ENCODE measurements at places on chromosomes 3 and 15.

- DNase-seq: no peak
Observed at GRCh38 chr15:29731865-29732264, 90.4 kb downstream of the TJP1 start.

GRCh38 chr3:67380118-67380517 is 274.3 kb downstream of the SUCLG2 start:
- no peak for DNase-seq

DNA sequence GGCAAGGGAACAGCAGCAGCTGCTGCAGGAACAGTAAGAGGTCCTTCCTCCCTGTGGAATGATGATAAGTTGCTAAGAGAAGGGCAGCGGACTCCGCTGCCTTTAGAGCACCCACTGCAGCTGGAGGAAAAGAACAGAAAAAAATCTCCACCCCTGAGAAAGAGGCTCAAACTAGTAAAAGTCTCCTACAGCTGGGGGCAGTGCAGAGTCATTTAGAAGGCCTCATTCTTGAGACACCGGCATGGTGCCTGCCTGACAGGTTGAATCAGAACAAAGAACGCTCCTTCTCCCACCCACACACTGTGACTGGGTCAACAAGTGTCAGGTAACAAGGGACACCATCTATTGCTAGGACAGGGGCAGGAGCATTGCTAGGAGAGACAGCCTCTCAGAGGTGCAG is 188.4 kb downstream of the ABHD5 start:
- no peak for DNase-seq

DNA sequence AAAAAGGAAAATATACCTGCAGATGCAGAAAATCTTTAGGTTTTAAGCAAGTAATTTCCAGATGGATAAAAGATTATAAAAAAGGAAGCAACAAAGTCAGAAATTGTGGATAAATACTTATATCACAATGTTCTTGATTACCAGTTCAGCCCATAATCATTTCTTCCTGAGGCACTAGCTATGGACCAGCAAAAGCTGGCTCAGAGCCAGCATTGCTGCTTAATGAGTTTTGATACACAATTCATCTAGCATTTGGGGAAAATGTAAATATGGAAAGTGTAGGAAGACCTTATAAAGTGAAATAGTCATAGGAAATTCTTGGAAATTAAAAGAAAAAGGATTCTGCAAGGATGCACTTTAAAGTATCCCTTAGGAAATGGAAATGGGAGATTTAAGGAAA is 168.3 kb upstream of the GBE1 start:
- no peak for DNase-seq

- DNase-seq: no peak
Observed at GRCh38 chr3:23496165-23496564, 293.0 kb downstream of the UBE2E2 start.

GRCh38 chr3:31284776-31285175 is 247.9 kb upstream of the STT3B start:
- DNase-seq: no peak

- DNase-seq: no peak
Observed at GRCh38 chr15:22963641-22964040, 16.5 kb downstream of the CYFIP1 start.

- DNase-seq: no peak
Observed at GRCh38 chr3:38327335-38328009, 19.1 kb upstream of the XYLB start.

DNA sequence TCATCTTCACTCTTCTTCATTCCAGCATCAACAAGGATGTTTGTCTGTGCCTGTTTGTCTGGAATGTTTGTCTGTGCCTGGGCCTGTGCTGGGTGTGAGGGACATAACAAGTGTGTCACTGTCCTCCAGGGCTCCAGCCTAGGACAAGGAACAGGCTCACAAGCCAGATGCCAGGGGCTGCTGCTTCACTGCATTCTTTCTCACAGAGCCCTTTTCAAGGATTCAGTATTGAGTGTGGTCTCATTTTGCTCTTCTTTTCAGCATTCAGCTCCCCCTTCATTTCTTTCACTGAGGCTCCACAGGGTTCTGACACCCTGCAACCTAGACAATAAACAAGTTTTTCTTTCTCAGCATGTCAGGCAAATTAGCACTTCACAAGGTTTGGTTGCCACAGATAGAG is 43.6 kb upstream of the KY start:
- no peak for DNase-seq

- no peak for DNase-seq
Observed at GRCh38 chr3:105327662-105328337, 38.9 kb upstream of the ALCAM start.

DNA sequence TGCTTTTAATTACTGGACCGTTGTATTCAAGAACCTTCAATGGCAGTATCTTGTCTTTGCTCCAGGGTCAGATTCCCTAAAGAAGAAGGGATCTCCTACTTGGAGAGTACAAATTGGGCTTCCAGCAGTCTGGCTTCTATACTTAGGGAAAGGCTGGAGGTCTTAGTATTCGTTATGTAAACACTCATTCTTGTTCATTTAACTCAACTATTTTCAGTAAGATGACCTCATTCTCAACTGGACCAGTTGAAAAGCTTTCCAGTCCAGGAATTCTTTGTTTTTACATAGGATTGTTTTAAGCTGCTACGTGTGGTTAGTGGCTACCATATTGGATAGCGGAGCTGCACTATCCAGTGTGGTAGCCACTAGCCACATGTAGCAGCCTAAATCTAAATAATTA is 4.6 kb downstream of the SENP5 start:
- no peak for DNase-seq

- DNase-seq: no peak
Observed at GRCh38 chr3:101966226-101966625, 116.9 kb downstream of the NFKBIZ start.

DNA sequence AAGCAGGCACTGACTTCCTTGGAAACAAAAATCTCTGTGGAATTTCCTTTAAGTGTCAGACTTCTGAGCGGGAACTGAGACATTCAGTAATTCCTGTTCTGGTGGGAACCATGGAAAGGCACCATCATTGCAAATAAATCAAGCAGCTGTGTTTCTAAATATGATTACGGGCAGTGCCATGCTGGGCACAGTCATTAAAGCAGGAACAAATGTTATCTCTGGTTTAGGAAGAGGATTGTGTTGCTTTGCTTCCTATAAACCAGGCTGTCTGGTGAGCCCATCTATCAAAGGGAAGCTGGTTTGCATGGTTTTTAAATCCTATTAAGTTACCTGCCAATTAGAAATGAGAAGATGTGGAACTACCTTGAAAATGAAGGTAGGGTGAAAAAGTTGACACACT is 86.7 kb downstream of the EBLN2 start:
- DNase-seq: no peak

DNA sequence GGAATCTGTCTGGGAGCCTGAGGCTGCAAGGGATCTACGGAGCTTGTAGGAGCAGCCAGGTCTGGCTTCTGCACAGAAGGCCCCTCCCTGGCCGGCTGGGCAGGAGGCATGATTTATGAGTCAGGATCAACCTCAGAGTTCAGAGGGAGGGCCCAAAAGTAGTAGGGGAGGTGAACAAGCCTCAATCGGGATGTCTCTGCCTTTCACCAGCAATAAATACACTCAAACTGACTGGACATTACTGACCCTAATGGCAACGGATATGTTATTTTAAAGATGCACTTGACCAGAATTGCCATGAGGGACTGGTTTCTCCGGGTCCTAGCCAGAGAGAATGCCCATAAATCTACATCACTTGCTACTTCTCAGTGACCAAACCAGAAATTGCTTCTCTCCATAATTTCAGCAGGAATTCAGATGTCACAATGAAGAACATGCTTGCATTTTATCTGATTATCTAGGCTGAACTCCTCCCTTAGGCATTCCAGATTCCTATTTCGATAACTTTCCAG is 109.6 kb upstream of the LMOD3 start:
- no peak for DNase-seq

- no peak for DNase-seq
Observed at GRCh38 chr3:53837331-53837730, 8.9 kb downstream of the CHDH start.

- DNase-seq: no peak
Observed at GRCh38 chr3:175346573-175347356, 487.6 kb downstream of the NAALADL2 start.

DNA sequence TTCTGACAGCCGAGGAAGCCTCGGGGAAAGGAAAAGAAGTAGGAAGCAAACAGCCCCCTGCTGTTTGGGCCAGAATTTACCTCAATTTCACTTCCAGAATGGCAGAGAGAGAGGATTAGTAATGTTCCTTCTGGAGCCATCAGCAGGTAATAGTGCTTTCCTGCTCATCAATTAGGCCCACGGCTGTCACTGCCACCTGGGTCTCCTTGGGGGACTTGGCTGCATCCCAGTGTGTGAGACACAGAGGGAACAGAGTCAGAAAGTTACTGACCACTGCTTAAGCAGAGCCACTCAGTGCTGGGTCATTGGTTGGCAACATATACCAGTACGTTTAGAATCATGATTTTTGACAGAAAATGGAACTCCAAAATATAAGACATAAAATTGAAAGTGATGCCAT is 397.0 kb downstream of the EPHA3 start:
- DNase-seq: no peak

GRCh38 chr3:17820704-17821103 is 78.3 kb upstream of the TBC1D5 start:
- no peak for DNase-seq

- DNase-seq: no peak
Observed at GRCh38 chr3:177608443-177608842, 411.2 kb upstream of the TBL1XR1 start.

- DNase-seq: no peak
Observed at GRCh38 chr3:132006605-132007204, 28.1 kb downstream of the CPNE4 start.

GRCh38 chr15:98146031-98146820 is 185.7 kb downstream of the ARRDC4 start:
- DNase-seq: no peak

GRCh38 chr3:133404920-133405319 is 5.1 kb downstream of the BFSP2 start:
- DNase-seq: no peak

GRCh38 chr3:67593761-67594234 is 60.6 kb downstream of the SUCLG2 start:
- DNase-seq: no peak

DNA sequence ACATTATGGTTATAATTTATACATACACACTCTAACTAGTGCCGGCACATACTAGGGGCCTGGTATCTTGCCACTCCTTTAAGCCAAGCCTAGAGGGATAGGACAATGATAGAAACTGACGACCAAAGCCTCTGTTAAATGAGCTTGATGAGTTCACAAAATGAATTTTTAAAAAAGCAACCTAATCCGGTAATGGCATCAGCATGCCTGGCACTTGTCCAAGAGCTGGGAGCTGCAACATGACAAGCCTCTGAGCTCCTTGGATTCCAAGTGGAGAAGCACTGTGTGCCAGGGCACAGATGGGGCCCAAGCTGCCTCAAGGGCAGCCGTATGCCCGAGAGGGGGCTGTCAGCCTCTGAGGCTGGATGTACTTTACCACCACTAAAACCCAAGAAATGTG is 9.7 kb downstream of the ETV5 start:
- DNase-seq: no peak

- DNase-seq: no peak
Observed at GRCh38 chr3:177476495-177476894, 279.2 kb upstream of the TBL1XR1 start.

- no peak for DNase-seq
Observed at GRCh38 chr3:49349348-49350114, 8.6 kb downstream of the GPX1 start.

DNA sequence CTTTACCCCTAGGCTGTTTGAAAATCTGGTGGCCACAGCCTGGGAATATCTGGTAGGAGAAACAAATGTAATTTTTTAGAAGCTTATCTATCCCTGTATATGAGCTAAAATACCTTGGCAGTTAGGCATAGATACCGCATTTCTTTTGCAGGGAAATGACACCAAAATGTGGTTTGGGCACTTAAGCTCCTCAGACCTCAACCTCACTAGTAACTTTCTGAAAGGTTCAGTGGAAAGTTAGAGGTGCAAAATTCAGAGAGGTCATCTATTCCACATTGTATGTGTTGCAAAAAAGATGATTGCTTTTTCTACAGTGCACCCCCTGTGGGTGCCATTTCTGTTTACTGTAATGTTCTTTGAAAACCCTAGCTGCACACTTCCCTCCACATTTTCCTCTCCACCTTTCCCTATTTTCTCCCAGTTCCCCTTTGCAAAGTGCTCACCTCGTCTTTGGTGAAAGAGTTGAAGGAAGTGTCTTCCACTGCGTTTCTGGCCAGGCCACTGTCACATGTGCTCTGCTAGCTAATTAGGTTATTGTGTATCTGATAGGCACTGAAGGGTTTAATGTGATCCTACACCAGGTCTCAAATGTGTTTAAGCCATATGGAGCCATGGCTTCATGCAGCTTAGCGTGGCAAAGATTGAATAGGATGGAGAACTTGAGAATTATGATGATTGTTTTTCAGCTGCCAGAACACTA is 1.3 kb downstream of the SACM1L start:
- DNase-seq: no peak

GRCh38 chr3:124887177-124887931 is at the start of gene ITGB5:
ITGB5 (minus strand) TSS chr3:124887365; CDS start chr3:124887000, 365 bp downstream.
- DNase-seq: no peak

GRCh38 chr15:83927704-83928391 is 273.9 kb downstream of the ADAMTSL3 start:
- no peak for DNase-seq

DNA sequence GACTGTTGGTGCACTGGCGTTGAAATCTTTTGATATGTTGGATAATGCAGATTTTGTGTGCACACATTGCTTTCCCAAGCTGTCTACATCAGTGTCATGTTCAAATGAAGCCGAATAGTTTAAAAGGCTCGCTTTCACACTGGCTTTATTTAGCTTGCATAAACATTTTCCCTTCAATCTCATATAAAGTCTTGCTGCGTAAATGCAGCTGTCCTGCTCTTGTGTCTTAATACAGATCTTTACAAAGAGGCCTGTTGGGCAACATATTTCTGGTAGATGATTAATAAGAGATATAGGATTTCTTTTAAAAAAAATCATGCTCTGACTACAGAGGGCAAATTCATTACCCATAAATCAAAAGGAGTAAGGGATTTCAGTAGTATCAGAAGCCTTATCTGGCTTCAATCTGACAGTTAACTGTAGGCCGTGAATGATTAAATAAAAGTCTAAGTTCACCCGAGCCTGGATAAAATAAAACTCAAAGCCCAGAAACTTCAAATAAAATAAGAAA is 937.2 kb downstream of the FHIT start:
- no peak for DNase-seq

DNA sequence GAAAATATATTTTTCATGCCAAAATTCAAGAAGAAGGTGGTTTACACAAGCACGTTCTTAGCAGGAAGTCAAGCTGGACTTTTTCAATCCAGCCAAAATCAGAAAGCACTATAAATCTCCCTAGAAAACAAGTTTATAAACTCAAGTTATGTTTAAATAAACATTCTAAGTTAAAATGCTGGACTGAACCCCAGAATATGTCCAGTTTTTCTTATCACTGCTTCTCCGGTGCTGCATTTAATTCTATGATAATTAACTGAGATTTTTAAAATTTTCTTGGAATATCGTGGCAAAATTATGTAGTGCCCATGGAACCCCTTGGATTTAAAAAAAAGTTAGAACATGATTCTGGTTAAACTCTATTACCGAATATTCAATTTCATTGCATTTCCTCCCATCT is 218.2 kb upstream of the MDFIC2 start:
- no peak for DNase-seq

- DNase-seq: no peak
Observed at GRCh38 chr15:51846463-51847230, 17.2 kb downstream of the TMOD3 start.

GRCh38 chr3:100149713-100150415 is 35.6 kb upstream of the FILIP1L start:
- no peak for DNase-seq
